Stomach (tissue), 19 donors: ENCODE measurements at places on chromosomes 1 and 21. TPM values are rescaled to one million over a fixed set of nuclear protein-coding genes. Genes with fewer than 3 reads are reported as not detected.

- H3K36me3 ChIP-seq: no peaks in the 10 kb centered on the region
- H3K27ac ChIP-seq: no peak overlapping the region
- H3K4me1 ChIP-seq: peaks cover 68% of the 10 kb centered on the region
- no peak for DNase-seq
- H3K27me3 ChIP-seq: no peaks in the 10 kb centered on the region
These were observed 151.6 kb downstream of the RERE start for GRCh38 chr1:8665833-8666232.

DNA sequence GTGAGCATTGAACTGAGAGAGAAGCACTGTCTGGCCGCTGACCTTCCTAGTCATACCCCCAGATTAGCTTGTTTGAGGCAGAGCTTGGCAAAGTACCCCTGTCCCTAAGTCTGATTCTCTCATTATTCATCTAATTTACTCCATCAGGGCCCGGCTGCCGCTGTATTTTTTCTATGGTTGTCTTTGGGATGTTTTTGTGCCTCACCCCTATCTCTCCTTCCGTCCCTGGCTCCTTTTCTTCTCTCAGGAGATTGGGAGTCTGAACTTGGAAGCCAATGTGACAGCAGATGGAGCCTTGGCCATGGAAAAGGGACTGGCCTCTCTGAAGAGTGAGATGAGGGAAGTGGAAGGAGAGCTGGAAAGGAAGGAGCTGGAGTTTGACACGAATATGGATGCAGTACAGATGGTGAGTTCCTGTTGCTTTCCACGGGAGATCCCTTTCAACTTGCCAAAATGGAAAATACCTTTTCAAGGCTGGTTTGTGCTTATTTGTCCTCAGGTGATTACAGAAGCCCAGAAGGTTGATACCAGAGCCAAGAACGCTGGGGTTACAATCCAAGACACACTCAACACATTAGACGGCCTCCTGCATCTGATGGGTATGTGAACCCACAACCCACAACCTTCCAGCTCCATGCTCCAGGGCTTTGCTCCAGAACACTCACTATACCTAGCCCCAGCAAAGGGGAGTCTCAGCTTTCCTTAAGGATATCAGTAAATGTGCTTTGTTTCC, 53.9 kb downstream of the LAMC2 start:
- peaks cover 4% of the 10 kb centered on the region for H3K4me1 ChIP-seq
- DNase-seq: no peak
- no peak overlapping the region for H3K4me3 ChIP-seq

GPR52 gene
- not detected for total RNA-seq

FAM72D gene
- total RNA-seq: 0.58 TPM
